Glomerular endothelial cell (primary cell): ENCODE measurements at places on chromosomes 16 and 17. TPM values are rescaled to one million over a fixed set of nuclear protein-coding genes. Genes with fewer than 3 reads are reported as not detected.

The KRT28 gene
- total RNA-seq, result not detected in 2 replicates

The HID1 gene
- 23.1 and 30.6 TPM in 2 replicates for total RNA-seq

The KREMEN2 gene
- 0.15 TPM in 1 of 2 replicates, not detected in the other for total RNA-seq

The LGALS9B gene
- total RNA-seq, result not detected in 2 replicates

The KRTAP9-4 gene
- total RNA-seq, result not detected in 2 replicates

The FOXL1 gene
- total RNA-seq, result 3.3 and 10.3 TPM in 2 replicates
